ENCODE measurements at places on chromosomes 7 and 10. TPM values are rescaled to one million over a fixed set of nuclear protein-coding genes. Genes with fewer than 3 reads are reported as not detected.

- no peak for DNase-seq
Observed at GRCh38 chr7:103396471-103396870, 49.0 kb downstream of the PSMC2 start.

ADIRF gene
- total RNA-seq, result not detected

DNA sequence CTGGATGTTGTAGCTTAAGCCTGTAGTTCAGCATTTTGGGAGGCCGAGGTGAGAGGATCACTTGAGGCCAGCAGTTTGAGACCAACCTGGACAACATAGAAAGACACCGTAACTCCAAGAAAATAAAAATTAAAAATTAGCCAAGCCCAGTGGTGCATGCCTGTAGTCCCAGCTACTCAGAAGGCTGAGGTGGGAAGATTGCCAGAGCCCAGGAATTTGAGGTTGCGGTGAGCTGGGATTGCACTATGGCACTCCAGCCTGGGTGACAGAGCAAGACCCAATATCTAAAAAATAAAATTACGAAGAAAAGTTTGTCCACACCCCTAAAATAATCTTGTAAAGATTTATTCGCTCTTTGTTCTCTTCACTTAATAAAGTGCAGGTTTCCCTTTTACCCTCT lies 951.0 kb downstream of the TYW1 start:
- DNase-seq, result no peak

SPRN gene
- not detected for total RNA-seq

OGDHL gene
- total RNA-seq, result not detected

GRCh38 chr7:5704534-5704922 lies 76.9 kb downstream of the RNF216 start:
- peak; percentile 77 for DNase-seq

DNA sequence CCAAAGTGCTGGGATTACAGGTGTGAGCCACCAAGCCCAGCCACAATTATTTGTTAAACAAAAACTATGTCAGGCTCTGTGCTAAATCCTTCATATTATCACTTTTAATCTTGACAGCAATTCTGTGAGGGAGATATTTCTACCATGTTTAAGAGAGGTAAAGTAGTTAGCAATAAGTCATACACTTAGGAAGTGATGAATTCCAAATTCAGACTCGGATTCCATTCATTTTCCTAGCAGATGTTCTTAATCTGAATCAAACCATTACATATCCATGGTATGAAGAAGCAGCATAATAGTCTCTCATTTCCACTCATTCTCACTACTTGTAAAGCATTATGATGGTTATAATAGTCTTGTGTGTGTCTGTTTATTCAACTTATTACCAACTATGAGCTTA lies 2.9 kb upstream of the CD36 start:
- DNase-seq, result no peak

- DNase-seq, result no peak
Observed at GRCh38 chr10:126083009-126083408, 186.6 kb downstream of the FANK1 start.

- peak; percentile 10 for DNase-seq
Observed at GRCh38 chr10:9342885-9343570, 1288.5 kb downstream of the GATA3 start.

GRCh38 chr7:33923440-33924229 lies 18.3 kb downstream of the BMPER start:
- DNase-seq, result no peak
